ENCODE measurements at places on chromosomes 5 and 9. TPM values are rescaled to one million over a fixed set of nuclear protein-coding genes. Genes with fewer than 3 reads are reported as not detected.

DNA sequence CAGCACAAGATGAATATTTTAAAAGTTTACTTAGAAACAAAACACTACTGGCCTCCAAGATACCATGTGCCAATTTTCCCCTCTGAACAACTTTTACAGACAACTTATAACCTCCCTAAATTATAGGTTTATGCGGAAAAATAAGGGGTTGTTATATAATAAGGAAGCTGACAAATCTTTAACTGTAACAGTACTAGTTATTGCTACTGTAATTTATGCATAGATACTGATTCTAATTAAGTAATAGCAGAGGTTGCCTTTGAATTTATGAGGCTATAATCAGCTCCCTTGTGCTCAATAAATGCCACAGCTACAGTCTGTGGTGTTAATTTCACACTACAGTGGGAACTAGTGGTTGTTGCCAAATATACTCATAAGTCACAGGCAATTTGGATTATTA is 291.3 kb upstream of the PCSK5 start:
- no peak for DNase-seq

DNA sequence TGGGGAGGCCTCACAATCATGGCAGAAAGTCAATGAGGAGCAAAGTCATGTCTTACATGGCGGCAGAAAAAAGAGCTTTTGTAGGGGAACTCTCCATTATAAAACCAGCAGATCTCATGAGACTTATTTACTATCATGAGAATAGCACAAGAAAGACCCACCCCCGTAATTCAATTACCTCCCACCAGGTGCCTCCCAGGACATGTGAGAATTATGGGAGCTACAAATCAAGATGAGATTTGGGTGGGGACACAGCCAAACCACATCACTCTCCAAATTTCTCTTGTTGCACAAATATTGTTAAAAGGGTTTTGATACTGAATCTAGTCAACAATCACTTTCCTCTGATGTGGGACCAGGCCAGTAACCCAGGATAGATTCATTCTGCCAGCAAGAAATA is 1176.1 kb downstream of the CDH9 start:
- no peak for DNase-seq

DNA sequence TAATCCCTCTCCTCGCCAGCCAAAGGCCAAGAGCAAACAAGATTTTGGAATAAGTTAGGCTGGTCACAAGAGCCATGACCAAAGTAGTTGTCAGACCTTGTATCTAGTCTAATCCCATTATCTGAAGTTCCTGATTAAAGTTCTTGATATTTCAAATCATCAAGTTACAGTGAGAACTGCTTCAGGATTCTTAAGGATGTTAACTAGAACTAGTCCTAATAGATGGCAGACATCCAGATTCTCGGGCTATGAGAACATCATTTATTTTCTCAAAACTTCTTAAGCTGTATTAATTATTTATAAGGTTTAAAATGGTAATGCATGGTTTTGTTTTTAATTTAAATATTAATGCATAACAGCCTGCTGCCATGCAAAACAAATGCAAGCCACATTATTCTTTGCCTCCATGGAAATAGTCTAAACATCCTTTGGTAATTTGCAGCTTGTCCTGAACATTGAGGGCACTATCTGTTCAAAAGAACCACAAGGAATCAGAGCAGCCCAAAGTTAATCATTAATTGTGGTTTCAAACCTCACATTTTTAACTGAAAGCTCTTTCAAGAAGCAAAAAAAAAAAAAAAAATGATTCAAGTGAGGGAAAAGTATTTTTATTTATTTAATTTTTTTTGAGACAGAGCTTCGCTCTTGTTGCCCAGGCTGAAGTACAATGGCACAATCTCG is 95.1 kb downstream of the TTC39B start:
- DNase-seq, result no peak

- DNase-seq, result no peak
Measured at GRCh38 chr5:30811298-30811697, 382.2 kb upstream of the CDH6 start.

GRCh38 chr5:137344723-137345322 is 154.3 kb downstream of the SPOCK1 start:
- no peak for DNase-seq

- no peak for DNase-seq
Measured at GRCh38 chr5:53359916-53360517, 120.4 kb upstream of the FST start.

GRCh38 chr5:180555168-180555921 is 36.0 kb downstream of the SCGB3A1 start:
- no peak for DNase-seq

GRCh38 chr5:72451741-72452505 is 55.3 kb downstream of the ZNF366 start:
- DNase-seq, result peak; percentile 77

DNA sequence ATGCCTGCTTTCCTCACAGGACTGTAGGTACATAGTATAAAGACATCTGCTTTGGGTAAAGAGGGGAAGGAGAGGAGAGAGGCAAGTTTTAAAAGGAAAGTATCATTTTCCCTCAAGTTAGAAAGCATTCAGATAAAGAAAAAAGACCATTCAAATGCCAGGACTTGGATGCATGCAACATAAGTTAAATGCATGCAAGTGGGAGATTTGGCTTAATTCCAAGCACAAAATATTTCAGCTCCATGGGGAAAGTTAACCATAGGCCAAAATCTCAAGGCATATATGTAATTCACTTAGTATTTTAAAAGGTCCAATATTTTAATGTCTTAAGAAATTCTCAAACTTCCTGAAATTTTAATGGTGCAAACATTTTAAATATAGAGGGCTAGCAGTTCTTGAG is 36.4 kb downstream of the POU5F2 start:
- no peak for DNase-seq

DNA sequence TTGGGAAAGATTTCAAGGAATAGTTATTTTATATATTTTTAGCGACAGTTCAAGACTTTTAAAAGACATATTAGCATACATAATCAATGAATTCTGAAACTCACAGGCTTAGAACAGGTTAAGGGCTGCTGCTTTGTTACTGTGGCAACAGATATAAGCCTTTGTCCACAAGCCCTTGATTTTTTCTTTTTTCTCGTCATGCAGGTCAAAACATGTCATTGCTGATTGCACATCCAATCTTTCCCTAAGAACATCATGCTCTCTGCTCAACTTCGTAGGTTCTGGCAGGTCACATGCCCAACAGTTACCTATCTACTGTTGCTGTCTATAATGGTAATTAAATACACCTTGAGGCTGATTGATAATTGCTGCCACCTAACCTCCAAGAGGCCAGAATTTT is 172.5 kb upstream of the PTPRD start:
- DNase-seq, result no peak

DNA sequence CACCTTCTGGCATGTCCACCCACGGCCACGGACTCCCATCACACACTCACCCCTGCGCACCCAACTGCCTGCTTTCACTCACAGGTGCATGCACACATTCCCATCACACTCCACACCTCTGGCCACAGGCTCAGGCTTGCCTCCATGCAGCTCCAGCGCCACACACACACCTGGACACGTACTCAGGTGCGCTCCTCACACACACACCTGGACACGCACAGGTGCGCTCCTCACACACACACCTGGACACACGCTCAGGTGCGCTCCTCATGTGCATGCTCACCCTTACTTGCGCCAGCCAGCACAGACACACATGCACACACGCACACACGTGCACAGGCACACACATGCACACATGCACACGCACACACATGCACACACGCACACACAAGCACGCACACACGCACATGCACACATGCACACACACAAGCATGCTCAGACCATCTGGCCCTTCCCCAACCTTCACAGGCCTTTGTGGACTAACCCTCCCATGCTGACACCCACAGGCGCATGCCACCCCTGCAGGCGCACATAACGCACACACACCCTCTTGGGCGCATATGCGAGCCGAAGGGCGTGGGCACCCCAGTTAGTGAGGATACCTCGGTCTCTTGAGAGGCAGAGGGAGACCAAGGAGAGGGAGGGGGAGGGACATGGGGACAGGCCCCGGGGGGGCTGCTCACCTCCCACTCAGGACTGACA is 8.3 kb downstream of the GRIN1 start:
- no peak for DNase-seq

DNA sequence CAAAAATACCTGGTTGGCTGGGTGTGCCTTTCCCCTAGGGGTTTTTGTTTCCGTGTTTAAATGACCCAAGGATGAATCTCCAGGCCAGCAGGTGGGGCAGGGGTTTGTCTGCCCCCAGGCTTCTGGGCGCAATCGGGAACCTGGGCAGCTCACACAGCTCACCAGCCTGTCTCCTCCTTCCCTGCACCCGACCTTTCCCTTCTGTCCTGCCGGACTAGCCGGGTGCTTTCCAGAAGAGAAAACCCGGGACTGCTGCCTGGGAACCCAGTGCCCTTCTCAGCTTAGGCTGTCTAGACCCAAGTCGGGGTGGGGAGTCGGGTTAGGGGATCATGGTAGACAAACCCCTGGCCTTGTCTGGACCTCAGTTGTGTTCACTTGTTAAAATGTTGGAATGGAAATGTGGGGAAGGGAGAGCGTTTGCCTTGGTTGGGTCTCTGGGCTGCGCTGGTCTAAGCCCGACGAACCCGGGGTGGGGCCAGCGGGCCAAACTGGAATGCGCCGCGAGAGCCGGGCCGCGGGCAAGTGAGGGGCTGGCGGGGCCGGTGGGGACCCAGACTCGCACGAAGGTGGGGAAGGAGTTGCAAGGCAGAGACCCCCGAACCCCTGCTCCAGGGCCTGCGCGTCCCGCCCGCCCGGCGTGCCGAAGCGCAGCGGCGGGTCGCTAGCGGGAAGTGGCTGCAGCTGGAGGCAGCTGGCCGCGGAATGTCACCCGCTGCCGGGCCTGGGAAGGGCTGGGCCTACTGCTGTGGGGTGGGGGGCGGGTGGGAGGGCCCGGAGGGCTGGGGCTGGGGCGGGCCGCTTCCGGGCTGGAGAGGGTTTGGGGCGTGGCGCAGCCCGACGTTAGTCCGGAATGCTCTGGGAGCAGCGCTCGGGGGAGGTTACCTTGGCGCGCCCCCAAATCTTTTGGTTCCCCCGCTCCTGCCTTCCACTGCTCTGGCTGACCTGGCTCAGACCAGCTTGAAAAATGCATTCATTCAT is 84.6 kb downstream of the DAB2IP start:
- peak; percentile 89 for DNase-seq

DNA sequence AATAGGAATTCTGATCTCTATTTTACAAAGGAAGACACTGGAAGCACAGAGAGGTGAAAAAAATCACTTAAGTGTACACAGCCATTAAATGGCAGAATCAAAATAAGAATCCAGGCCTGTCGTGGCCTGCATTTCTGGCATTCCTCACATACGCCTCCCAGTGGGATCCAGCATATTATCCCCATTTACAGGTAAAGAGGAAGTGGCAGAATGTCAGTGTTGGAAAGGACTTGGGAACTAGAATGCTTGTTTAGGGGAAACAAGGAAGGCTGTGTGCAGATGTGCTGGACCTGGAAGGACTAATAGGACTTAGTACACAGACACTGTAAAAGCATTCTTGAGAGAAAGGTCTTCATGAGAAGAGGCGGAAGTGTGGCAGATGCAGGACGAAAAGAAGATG is 241.8 kb downstream of the TRIM32 start:
- DNase-seq, result no peak

- DNase-seq, result no peak
Measured at GRCh38 chr5:90479611-90480385, 5.1 kb downstream of the POLR3G start.

- DNase-seq, result peak; percentile 93
Measured at GRCh38 chr9:84170521-84171141, 169.9 kb downstream of the SLC28A3 start.

- DNase-seq, result peak; percentile 93
Measured at GRCh38 chr9:135992486-135993408, 31.6 kb upstream of the UBAC1 start.

- DNase-seq, result no peak
Measured at GRCh38 chr5:60228676-60229075, 335.1 kb upstream of the PDE4D start.

DNA sequence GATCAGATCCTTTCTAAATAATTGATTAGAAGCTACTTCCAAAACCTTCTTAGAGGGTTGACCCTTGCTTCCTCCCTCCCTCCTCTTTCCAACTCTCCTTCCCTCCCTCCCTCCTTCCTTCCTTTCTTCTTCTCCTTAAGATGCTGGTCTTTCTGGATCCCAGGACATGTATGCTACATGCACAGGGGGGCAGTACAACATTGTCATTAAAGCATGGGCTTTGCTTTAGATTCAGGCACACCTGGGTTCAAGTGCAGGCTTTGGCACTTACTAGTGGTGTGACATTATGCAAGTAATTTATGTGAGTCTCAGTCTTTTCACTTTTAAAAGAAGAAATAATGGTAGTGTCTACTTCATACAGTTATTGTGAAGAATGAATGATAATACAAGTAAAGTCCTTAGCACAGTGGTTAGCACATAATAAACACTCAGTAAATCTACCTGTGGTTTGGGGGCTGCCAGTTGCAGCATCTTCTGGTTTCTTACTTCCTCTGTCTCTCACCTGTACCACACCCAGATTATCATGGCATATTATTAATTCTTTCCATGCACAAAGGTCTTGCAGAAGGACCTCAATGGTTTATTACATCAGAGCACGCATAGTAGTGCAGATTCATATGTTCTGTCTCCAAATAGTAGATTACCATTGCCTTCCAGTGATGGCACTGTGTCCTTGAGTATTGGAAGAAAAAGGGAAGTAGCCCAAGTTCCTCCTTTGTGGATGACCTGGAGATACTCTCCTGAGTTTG is 154.1 kb downstream of the ARHGAP26 start:
- DNase-seq, result no peak

PCDHB11 gene
- 0.73 TPM for total RNA-seq

ARHGEF28 gene
- 1.6 TPM for total RNA-seq

PCDHA9 gene
- not detected for total RNA-seq

CCL19 gene
- 0.70 TPM for total RNA-seq

GRM6 gene
- not detected for total RNA-seq

PRR16 gene
- 14.2 TPM for total RNA-seq

Measured in Right ventricle myocardium superior (tissue), 1 donor.